ENCODE measurements at places on chromosomes 5 and 9.

DNA sequence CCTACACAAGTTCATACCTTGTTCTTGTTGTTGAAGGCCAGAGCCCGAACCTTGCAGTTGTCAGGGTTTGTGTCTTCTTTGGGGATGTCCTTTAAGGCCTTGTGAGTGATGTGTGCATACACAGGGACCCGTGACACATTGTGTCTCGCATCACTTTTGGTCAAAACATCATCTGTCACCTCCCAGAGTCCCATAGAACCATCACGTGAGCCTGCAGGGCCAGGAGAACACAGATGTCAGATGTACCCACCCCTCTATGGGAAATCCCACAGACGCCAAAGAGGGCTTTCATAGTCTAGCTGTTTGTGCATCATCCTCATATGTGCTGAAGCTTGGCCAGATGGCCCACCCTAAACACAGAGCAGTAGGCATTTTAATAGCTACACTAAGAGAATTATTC lies 28.2 kb downstream of the DCAF12 start:
- no peak for DNase-seq

- no peak for DNase-seq
Observed at GRCh38 chr5:122858451-122858850, 13.0 kb downstream of the SNX24 start.

GRCh38 chr5:42217791-42218190 lies 205.4 kb upstream of the GHR start:
- no peak for DNase-seq

GRCh38 chr5:115992848-115993350 lies 30.6 kb downstream of the LVRN start:
- no peak for DNase-seq

GRCh38 chr5:73388306-73388684 lies 60.3 kb downstream of the FOXD1 start:
- DNase-seq = no peak

- DNase-seq = no peak
Observed at GRCh38 chr9:125529589-125530515, 177.2 kb downstream of the MAPKAP1 start.

DNA sequence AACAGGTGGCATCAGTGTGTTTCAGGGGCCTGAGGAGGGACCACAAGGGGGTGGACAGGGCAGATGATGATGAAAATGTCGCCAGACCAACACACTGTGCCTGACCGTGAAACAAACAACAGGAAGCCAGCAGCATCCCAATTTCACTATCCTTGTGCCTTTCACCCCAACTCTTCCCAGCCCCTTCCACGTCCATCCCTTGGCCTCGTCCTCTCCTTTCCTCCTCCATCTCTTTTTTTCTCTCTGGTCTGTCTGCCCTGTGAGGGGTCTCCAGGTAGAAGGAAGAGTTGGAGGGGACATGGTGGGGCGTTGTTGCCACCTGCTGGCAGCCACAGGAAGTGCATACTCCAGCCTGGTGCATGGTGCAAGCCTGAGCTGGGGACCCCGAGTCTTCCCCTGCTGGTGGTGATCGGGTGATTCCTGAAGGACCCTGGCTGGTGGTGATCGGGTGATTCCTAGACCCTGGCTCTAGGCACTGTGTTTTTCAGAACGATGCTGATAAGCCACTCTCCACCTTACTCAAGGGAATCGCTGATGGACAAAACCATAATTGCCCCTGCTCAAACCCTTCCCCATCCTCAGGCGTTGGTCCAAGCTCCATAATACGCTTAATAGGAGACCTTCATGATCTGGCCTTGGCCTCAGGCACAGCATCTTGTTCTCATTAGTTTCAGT lies 21.7 kb upstream of the NSD1 start:
- DNase-seq = peak; percentile 52

DNA sequence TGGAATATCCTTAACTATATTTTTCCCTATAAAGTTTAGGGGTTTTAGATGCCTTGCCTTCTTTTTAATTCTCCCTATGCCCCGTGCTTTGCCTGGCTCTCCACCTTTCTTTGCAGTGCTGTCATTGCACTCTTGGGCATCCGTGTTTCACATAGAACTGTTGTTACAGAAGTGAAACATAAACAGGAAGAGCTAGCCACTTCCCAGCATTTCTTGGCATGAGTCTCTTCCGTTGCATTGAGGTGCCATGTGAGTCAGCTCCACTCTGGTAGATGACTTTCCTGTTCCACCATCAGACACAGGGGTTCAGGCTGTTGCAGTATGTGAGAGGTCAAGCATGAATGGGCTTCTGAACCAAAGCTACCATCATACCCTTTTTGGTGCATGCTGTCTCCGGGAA lies 73.4 kb downstream of the ANGPTL2 start:
- DNase-seq = peak; percentile 41

DNA sequence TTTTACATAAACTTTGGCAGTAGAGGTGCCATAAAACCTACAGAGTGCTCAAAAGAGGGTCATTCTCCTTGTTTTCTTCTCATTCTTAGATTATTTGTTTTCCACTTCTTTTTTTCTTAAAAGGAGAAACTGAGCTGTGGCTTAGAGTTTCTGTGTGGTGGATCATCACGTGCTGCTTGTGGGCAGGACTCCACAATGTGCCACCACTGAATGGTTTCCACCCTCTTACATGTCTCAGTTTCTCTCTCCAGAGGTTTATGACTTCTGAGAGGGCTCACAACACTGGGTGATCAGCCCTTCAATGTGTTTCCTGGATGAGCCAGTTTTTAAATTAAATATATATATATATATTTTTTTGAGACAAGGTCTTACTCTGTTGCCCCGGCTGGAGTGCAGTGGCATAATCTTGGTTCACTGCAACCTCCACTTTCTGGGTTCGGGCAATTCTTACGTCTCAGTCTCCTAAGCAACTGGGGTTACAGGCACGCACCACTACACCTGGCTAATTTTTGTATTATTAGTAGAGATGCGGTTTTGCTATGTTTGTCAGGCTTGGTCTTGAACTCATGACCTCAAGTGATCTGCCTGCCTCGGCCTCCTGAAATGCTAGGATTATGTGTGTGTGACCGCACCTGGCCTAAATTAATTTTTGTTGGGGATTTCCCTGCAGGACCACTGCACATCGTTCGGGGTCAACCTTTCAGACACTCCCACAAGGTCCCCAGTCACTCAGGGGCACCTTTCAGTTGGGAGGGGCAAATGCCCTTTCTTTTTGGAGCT lies 3.1 kb upstream of the UNC13B start:
- no peak for DNase-seq

GRCh38 chr5:8135742-8136141 lies 266.8 kb downstream of the MTRR start:
- DNase-seq = no peak

GRCh38 chr9:111661802-111662521 lies 557 bp downstream of the GNG10 start:
- DNase-seq = peak; percentile 14

- no peak for DNase-seq
Observed at GRCh38 chr5:83628360-83628759, 92.3 kb downstream of the HAPLN1 start.

DNA sequence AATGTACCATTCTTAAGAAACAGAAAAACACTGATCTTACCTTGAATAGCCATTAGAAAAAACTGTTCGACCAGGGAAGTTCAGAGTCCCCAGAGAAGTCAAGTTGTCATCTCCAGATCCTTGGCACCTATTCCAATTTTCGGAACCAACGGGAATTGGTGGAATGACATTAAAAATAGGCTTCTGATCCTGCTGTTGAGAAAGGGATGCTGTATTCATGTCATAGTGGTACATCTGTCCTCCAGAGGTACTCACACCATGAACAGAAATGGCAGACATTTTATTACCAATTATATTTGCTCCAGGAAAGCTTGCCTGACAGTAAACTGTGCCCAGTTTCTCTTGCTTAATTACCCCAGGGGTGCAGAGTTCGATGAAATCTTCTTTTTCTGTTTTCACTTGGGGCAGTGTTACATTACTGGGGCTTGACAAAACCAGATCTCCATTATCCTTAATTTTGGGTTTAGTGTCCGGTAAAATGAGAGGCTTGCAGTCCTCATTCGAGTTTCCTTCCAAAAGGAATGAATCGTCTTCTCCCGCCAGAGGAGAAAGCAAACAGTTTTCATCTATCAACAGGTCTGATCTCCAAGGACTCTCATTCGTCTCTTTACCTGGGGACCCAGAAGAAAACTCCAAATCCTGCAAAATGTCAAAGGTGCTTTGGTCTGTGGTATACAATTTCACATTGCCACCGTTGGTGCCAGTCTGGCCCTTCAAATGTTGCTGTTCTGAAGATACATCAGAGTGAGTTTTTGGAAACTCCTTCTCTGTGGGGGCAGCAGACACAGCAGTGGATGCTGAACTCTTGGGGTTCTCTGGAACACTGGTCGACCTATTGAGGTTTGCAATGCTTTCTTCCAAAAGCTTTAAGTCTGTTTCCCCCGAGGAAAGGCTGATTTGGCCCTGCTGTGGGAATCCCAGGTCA lies 3.6 kb downstream of the NR3C1 start:
- no peak for DNase-seq

GRCh38 chr5:143262393-143263174 lies 140.9 kb downstream of the NR3C1 start:
- DNase-seq = no peak

DNA sequence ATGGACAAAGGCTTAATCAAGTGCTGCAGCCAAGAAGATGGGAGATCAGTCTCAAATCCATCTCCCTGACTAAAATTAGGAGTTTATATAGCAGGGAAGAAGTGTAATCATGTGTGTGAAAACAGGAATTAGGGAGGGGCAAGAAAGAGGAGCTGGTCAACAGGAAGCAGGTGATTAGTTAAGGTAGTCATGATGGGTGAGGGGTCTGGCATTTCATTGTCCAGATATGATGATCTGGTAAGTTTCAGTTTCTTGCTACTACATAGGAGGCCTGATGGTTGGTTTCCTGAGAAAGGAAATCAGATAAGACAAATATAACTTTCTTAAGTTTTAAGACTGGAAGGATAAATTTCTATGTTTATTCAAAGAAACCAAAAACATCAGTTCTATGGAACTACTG lies 455.6 kb upstream of the GRAMD2B start:
- DNase-seq = no peak

GRCh38 chr9:133058071-133058470 lies 3.7 kb upstream of the CEL start:
- DNase-seq = no peak

- no peak for DNase-seq
Observed at GRCh38 chr5:44334622-44335021, 54.6 kb downstream of the FGF10 start.

DNA sequence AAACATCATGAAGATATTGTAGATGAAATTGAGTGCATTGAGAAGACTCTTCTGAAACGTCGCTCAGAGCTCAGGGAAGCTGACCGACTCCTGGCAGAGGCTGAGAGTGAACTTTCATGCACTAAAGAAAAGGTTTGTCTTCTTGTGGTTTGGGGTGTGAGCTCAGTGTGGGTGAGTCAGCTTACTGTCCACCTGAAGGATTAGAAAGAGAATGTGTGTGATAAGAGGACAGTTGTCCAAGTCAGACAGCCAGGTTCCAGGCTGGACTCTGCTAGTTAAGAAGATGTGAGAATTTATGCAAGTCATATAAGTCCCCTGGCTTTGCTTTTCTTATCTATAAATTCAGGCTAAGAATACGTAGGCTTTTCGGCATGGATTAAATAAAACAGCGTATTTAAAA lies 46.9 kb downstream of the RAB14 start:
- no peak for DNase-seq

All from CD4-positive, alpha-beta T cell treated with Interleukin-4 for 4 hours (primary cell).